ENCODE measurements at places on chromosomes 16 and 17.
A peak's percentile ranks its signal among the peaks of the same experiment; 100 is the strongest.

- DNase-seq: no peak
Measured at GRCh38 chr17:74730491-74731346, 6.3 kb upstream of the RAB37 start.

GRCh38 chr17:80064696-80065095 is 28.3 kb downstream of the CCDC40 start:
- no peak for DNase-seq

DNA sequence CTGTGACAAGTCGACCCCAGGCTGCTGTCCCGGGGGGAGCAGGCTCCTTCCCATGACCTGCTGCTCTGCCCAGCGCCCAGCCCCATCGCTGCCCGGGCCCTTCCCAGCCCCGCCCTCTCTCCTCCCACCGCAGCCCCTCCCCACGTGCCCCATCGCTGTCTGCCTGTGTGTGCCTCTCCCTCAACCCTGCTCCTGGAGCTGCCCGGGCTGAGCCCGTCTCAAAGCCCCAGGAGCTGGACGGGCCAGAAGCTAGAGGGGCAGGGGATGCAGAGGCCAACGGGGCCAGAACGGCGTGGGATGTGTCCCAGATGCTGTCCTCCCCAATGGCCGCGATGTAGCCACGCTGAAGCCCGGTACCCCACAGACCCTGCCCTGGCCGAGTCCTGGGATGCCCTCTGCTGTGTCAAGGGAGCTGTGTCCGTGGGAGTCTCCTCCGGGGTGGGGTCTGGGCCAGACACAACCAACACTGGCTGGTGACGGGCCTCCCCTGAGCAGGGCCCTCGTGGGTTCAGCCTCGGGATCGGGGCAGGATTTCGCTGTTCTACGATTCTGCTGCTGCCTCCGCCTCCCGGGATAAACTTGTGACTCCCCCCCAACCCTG is 118.2 kb upstream of the ZNF750 start:
- DNase-seq: no peak

DNA sequence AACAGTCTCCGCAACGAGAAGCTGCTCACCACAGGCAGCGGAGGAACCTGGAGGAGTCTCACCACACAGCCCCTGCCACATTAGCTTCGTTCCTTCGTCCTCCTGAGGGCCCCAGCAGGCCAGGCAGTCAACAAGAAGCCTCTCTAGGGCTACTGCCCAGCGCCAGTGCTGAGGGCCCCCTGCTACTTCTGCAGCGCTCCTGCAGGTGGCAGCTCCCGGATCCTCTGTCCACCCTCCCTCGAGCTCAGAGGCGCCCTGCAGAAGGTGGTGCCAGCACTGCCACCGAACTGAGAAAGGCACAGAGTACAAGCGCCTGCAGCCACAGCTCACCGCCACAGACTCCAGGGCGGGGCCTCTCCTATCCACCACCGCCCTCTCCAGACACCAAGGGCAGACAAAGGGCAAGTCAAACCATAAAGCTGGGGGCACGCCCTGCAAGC is 27.3 kb downstream of the KDM8 start:
- DNase-seq: no peak

DNA sequence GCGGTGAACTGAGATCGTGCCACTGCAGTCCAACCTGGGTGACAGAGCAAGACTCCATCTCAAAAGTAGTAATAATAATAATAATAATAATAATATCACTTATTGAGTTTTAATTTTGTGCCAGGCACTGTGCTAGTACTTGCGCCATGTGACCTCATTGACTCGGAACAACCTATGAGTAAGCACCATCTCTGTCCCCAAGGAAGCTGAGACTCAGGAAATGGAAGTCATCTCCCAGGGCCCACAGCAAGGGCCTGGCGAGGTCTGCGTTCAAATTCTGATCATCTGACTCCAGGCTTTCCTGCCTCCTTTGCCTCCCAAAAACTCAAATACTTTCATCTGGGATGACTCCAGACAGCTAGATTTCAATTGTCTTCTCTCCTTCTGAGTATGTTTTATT is 162.9 kb downstream of the SEC14L1 start:
- no peak for DNase-seq

- peak; percentile 98 for DNase-seq
Measured at GRCh38 chr17:60392042-60392844, at the start of gene USP32. USP32 (minus strand) TSS chr17:60392133; CDS start chr17:60391939, 194 bp downstream.

- peak; percentile 22 for DNase-seq
Measured at GRCh38 chr17:30336369-30337171, 2.7 kb upstream of the TMIGD1 start.

DNA sequence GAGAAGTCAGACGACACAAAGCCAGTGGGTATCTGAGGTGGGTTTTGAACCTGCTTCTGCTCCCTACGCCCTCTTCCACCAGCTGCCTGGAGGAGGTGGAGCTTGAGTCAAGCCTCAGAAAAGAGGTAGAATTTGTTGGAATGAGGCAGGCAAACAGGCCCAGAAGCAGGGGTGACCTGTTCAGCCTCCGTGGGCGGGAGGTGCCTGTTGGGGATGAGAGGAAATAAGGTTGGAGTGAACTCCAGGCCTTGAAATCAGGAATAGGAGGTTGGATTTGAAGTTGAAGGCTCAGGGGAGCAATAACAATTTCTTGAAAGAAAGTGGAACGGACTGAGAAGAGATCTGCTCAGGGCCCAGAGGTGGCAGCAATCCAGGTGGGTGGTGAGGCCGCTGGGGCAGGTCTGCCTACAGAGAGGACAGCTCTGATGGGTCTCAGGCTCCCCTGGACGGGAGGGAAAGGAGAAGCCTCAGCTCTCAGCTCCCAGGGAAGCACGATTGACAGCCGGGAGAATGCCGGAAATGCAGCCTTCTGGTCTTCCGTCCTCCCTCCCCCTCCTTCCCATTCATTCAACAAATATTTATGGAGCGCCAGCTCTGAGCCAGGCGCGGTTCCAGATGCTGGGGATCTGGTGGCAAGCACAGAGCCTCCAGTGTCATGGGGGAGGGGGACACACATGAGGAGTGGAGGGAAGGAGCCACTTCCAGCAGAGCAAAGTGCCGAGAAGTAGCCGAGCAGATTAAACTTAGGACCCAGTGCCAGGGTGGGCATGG is 61.9 kb upstream of the CIBAR2 start:
- peak; percentile 73 for DNase-seq

- DNase-seq: peak; percentile 73
Measured at GRCh38 chr16:87416826-87417527, 24.8 kb downstream of the MAP1LC3B start.

DNA sequence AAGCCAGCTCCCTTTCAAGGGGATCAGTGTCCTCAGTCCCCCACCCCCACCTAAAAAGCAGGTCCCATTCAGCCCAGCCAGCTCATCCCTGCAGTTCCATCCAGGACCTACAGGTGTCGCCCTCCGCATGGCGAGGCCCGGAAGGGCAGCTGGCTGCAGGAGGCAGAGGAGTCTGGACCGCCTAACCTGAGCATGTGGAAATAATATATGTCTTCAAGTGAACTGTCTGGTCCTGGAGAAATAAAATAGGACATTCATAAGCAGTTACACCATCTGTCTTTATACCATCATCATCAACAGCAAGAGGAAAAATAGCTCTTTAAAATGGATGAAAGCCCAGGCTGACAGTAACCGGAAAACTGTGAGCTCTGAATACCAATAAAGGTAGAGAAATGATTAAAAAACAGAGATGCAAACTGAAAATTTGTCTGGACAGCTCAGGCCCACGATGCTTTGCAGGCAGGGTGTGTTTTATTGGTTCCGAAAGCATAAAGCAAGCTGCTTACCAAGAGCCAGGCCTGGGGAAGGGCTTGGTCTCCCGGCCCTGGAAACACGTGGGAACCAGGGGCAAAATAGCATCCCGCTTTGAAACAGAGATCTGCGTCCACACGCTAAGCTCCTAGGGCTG is 215.2 kb downstream of the ZFHX3 start:
- peak; percentile 91 for DNase-seq

GRCh38 chr16:28511801-28512789 is 5.5 kb upstream of the IL27 start:
- DNase-seq: no peak

DNA sequence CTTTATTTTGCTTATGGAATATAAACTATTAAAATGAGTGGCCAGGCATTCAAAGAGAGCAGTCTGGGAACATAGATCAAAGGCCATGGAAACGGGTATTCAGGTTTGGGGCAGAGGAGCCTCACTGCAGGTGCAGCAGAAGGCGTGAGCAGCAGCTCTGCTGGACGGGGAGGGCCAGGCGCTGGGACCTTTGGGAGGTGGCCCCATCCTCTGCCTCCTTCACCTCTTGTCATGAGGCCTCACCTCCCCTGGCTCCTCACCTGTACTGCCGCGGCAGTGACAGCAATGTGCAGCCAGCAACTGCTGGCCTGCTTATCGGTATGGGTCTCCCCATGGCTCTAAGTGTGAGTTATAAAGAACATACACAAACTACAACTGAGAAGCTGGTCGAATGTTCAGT is 109.4 kb downstream of the CDK5R1 start:
- DNase-seq: no peak

- DNase-seq: peak; percentile 92
Measured at GRCh38 chr17:64343833-64344637, 46.6 kb downstream of the PECAM1 start.

GRCh38 chr16:82045465-82045864 is 10.4 kb downstream of the HSD17B2 start:
- DNase-seq: no peak

DNA sequence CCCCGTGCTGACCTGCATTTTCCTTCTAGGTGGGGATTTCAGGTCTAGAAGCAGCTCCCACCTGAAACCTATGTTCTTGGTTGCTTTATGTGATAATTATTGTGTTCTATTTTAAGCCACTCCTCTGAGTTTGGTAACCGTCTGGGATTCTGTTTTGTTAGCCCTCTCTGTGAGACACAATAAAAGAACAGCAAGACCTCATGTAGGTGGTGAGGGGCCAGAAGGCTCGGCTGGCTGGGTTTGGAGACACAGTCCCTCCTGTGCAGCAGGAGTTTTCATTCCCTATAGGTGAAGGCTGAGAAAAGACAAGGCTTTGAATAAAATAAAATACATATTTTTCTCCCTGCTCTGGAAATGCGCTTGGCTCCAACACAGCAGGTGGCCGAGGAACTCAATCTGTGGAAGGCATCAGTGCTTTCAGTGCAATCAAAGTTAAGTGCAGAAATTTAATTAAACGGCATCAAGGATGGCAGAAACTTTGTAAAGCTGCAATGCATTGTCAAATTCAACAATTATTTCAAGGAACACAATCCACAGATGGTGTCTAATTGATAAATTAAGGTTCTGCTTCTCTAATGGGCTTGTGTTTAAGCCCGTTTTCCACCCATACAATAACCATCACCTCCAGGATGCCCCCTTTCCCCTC is 107.8 kb downstream of the MSI2 start:
- no peak for DNase-seq

DNA sequence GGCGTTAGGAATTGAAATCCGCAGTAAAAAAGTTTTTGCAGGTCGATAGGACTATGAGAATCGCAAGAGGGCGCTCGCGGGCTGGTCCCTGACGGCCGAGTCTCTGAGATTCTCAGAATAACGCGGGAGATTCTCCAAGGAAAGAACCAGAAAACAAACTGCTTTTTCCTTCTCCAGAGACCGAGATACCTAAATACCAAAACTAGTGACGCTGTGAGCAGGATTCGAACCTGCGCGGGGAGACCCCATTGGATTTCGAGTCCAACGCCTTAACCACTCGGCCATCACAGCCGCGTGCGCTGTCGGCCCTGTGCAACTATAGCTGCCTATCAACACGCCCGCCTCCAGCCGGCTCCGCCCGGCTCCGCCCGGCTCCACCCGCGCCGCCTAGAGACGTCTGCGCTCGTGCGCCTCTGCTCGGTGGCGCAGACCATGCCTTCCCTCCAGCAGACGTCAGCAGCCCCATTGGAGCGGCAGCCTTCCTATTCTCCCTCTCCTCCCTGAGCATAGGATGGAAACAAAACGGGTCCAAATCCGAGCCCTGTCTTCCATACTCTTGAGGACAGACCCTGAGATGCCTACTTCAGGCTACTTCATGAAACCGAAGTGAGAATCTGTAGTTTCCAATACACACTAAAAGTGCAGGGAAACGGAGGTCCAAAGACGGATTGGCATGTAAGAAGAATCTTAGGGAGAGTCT is 13.4 kb downstream of the PER1 start:
- peak; percentile 99 for DNase-seq

DNA sequence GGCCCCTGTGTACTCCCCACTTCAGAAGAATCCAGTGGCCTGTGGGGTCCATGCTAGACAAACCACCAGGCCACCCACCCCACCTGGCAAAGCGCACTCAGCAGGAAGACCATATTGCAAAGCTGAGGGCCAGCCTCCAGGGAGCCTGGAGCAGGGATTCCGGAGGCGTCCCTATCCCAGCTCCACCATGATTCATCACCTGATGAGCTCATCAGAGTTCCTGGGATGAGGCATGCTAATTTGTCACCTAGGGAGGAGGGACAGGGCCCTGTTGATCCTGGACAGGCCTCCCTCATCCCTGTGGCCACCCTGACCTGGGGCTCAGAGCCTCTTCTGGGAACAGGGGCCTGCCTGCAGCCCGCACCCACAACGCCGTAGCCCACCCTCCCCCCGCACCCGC is 131.6 kb upstream of the PLCG2 start:
- no peak for DNase-seq

DNA sequence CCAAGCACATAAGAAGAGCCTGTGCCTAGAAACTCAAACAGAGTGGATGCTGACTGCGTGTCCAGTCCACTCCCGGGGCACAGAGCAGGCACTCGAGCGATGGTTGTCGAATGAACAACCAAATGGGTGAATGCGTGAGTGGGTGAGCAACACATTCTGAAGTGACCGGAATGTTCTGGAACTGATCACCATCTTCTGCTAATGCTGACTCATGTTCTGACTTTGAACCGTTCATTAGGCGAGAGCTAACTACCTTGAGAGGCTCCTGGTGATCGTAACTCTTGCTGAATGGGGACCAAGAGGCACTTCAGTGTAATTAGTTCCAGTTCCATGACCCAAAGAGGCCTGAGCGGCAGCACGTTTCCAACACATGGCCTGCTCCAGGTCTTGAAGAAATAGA is 37.9 kb downstream of the IRF8 start:
- DNase-seq: no peak

DNA sequence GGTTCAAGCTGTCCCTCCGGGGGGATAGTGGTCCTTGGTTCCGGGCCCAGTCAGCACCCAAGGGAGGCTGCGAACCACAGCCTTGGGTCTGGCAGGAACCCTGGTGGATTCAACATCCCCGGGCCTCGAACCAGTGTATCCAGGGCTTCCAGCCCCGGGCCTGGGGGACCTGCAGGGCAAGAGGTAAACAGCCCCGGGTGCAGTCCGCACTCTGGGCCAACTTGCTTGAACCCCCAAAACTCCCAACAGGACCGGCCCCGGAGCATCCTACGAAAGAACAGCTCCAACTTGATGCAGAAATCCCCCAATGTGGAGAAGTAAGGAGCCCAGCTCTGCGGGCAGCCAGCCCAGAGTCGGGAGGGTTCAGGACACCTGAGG is 1.5 kb upstream of the NEURL4 start:
- no peak for DNase-seq

- DNase-seq: peak; percentile 52
Measured at GRCh38 chr17:77454242-77455095, 313.7 kb downstream of the SEC14L1 start.

DNA sequence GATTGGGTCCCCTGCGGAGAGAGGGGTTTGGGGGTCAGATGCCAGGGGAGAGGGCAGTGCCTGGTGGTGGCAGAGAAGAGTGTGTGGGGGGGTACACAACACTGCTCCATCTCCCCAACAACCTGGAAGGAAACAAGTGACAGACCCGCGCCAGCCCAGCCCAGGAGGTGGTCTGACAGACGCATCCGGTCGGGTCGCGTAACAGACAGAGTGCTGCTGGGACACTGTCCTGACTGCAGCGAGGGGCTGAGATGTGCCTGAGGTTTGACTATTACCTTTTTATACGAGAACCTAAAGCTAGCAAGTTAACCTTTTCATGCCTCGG is 16.2 kb downstream of the UNC13D start:
- DNase-seq: peak; percentile 59

- DNase-seq: no peak
Measured at GRCh38 chr16:57029161-57030160, 40.1 kb downstream of the NLRC5 start.

Data from tongue (tissue), 3 donors.